GM23248 (cell line): ENCODE measurements at places on chromosomes 7 and 10.

DNA sequence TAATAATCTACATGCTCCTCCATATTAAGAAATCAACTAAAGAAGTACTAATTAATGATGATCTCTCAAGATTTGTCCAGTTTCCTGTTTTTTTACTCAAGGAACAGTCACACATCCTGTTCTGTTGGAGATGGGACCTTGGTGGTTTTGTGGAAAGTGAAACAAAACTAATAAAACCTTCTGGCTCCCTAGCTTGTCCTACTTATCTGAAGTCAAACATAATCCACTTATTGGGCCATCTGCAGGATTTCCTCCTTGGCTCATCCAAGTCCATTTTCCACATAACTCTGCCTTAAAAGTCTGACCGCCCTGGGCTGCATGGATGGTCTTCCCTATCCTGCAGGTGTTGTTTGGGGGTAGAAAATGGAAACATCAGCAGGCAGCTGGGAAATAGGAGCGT lies 39.4 kb upstream of the TARP start:
- no peak for DNase-seq

DNA sequence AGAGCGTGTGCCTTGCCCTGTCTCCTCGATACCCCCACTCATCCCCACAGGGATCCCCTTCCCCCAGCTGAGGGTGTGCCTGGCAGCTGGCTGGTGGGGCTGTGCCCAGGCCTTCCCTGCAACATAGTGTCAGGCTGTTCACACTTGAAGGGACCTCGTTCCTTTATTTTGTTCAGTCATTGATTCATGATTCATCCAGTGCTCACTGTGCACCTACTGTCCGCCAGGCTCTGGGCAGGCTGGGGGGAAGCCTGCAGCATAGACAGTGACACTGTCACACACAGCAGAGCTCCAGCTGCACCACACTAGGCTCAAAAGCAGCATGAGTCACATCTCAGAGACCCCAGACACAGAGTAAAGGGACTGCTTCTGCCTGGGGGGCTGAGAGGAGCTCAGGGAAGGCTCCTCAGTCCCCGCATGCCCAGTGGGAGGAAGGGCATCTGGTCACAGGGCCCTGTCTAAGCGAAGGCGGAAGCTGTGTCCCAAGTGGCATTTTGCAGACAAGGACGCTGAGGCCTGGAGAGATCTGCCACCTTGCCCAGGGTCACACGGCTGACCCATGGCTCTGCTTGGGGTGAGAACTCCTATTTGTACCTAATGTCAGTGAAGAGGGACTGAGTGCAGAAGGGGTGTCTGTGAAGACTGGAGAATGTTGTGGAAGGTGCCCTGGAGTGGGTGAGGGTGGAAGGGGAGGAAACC lies 27.9 kb downstream of the CDH23 start:
- no peak for DNase-seq

GRCh38 chr7:99196536-99197258 lies 11.2 kb downstream of the KPNA7 start:
- peak; percentile 62 for DNase-seq

- no peak for DNase-seq
These were observed 42.5 kb upstream of the KCNMA1 start for GRCh38 chr10:77680065-77680464.

GRCh38 chr7:88310956-88311674 lies 4.4 kb upstream of the STEAP4 start:
- no peak for DNase-seq

DNA sequence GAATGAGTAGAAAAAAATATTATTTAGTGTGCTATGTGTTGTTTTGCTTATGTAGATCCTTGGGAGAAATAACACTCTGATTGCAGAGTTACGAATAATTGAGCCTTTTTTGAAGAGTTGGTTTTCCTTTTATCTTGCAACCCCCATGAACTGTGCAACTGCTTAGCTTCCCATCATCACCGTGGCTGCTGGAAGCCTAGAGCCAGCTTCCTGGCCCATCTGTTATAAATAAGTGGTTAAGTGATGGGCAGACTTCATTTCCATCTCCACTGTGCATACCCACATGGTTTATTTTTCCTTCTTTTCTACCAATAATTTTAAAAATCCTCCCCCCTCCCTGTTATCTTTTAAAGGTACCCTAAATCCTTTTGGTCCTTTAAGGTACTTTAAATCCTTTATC lies 554.9 kb upstream of the GALNT17 start:
- no peak for DNase-seq

DNA sequence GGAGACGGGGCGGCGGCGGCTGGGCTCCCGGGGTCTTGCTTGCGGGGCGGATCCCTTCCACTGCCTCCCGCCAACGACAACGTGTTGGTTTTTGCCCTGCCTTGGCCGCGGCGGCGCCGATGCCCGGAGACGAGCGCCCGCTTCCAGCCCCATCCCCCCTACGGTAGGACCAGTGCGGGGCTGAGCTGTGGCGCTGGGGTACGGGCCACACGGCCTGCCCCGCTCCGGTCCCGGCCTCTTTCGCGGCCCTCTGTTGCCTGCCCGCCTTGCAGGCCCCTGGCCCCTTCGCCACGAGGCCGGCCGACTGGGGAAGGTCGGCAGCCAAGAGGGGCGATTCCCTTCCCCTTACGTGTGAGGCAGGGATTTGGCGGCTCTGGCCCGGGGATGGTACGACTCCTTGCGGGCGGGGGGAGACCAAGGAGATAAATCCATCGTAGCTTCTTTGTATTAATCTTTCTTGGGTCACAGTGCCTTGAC lies 488 bp downstream of the EIF4H start:
- DNase-seq = peak; percentile 75

- DNase-seq = no peak
These were observed 604.5 kb upstream of the STEAP1 start for GRCh38 chr7:89549768-89550167.

GRCh38 chr7:157996359-157997079 lies 591.1 kb downstream of the PTPRN2 start:
- DNase-seq = no peak

- DNase-seq = no peak
These were observed 71.2 kb upstream of the AOAH start for GRCh38 chr7:36795451-36796021.

DNA sequence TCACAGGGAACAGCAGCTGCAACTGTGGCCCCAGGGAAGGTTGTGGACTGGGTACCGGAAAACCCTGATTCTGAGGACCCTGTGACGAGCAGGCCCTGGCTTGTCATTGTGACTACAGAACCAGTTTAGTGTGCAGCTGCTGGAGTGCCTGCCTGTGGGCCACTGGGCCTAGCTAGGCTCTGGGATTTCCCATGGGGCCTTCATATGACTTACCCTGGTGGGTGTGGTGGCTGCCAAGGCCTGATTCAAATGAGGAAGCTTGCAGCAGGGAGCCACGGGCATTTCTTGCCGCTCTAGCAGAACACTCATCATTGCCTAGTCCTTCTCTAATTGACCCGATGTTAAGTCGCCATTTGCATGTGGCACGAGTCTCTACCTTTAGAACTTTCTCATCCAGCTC lies 14.7 kb upstream of the CAMK2G start:
- peak; percentile 98 for DNase-seq

DNA sequence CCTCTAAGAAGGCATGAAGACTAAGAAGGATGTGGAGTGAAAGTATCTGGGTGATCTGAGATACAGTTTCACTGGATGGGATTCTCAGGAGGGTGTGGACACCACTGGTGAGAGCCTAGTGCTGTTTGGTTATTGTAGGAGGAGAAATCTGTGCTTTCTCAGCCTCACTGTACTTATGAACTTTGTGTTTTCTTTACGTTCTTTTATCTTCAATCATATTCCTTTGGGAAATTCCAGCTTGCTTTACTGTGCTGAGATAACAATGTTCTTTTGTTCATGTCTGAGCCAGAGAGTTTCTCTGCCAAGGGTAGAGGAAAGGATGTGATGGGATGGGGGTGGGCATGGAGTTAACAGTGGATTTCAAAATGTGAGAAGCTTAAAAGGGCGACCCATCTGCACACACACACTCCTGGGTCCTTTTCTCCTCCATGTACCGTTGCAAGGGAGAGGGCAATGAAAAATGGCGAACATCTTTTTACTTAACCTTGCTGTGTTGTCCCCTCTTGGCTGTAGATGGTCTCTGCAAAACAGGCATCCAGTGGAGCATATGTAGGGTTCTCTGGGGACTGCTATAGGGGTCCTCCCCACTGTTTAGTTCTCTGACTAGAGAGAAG lies 25.0 kb upstream of the TAX1BP1 start:
- no peak for DNase-seq

GRCh38 chr7:15490291-15490690 lies 71.5 kb downstream of the AGMO start:
- DNase-seq = no peak

- no peak for DNase-seq
These were observed 53.9 kb downstream of the AP3M1 start for GRCh38 chr10:74096777-74097176.

DNA sequence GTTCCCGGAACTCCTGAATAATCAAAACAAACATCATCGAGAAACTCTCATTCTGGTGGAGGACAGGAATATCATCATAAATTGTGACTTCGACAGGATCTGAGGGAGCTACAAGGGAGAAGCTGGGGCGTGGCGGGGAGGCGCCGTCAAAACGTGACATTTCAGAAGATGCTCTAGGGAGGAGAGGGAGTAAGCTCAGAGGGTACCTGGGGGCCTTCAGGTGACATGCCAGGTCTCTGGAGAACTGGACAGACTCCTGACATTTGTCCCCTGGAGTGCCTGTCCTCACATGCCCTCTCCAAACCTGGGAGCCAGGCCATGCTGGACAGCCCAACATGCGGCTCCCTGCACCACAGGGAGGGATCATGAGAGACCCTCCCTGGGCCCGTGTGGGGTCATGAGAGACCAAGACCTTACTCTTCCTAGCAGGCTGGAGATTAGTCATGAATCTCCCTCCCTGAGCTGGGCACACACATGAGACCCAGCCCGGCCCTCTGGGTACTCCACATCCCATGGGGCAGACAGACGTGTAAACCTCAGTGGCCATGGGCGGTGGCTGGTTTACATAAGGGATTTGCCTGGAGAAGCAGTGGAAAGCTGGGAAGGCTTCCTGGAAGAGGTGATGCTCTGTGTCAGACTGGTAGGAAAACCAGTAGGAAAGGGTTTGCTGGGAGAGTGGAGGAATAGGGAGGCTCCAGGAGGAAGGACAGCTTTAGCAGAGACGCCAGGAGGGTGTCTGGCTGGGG lies 81.0 kb downstream of the MYL10 start:
- DNase-seq = no peak

DNA sequence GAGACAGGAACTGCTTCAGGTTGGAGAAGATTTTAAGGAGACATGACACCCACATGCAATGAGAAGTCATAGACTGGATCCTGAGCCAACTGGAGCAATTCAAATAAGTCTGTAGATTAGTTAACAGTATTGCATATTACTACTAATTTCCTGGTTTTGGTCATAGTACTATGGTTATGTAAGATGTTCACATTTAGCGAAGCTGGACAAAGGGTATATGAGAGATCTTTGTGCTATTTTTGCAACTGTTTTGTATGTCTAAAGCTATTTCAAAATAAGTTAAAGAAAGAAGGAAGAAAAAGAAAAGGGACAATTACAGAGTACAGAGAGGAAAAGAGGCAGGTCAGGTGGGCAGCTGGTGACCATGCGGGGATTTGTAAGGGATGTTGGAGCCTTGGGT lies 116.5 kb upstream of the SVIL start:
- no peak for DNase-seq

DNA sequence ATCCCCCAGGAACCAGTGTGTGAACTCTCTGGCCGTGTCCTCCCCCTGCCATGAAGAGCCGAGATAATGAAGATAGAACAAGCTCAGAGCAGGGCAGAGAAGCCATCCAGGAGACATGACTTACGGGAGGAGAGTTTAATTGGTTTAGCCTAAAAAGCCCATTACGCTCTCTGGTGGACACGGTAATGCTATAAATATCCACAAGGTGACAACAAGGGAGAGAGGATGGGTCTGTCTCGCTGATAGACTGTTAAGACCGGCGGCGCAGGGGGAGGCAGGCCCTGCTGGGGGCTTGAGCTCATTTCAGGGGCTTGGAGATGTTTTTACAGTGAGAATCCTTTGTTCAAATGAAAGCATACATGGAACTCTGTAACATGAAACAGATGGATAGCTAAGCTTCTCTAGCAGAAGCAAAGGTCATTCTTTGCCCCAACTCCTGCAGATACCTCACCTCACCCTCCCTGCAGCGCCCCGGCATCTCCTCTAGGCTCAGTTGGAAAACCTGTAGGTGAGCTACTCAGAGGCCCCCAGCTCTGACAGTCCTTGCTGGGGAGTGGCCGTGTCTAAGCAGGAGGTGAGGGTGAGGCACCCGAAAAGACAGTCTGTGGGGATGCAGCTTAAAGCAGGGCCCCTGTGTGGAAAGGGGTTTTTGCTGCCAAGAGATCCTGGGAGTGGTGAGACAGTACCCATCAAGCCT lies 40.8 kb upstream of the LOXL4 start:
- no peak for DNase-seq

DNA sequence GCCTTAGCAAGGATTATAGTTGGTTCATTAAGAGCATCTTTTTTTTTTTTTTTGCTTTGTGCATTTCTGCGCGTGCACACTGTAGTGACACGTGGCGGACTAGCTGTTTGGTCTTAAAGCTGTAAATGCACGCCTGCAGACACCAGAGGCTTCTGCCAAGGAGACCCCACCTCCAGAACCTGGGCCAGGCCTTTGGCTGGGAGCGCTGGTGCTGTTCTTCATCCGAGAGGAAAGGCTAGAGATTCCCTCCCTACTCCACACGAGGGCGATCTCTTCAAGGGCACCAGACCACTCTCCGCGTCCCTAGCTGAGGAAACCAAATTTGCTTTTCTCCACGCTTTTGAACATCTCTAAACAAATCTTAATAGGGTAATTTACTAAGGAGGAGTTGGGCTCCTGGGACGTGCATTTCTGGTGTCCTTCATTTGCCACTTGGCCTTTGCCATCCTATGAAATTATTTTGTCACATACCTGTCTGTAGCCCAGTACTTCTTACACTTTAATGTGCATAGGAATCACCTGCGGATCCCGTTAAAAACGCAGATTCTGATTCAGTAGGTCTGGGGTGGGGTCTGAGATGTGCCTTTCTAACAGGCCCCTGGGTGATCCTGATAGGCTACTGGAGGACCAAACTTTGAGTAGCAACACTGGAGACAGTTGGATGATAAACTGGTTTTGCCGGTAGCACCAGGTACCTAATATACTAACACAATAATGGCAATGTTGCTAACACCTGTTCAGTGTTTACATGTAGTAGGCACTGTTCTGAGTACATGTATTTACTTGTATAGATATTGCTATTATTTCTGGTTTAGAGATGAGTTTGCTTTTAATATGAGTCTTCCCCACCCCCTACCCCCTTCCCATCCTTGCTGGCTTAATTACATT lies 1.3 kb upstream of the SLC26A5 start:
- peak; percentile 69 for DNase-seq
